Fibroblast of the aortic adventitia (primary cell): ENCODE measurements at places on chromosomes 6 and 20. TPM values are rescaled to one million over a fixed set of nuclear protein-coding genes. Genes with fewer than 3 reads are reported as not detected.

- DNase-seq: peak; percentile 37
Observed at GRCh38 chr6:128394167-128394566, 126.2 kb downstream of the PTPRK start.

VSTM2L gene
- 0.57 and 1.4 TPM in 2 replicates for total RNA-seq

DNA sequence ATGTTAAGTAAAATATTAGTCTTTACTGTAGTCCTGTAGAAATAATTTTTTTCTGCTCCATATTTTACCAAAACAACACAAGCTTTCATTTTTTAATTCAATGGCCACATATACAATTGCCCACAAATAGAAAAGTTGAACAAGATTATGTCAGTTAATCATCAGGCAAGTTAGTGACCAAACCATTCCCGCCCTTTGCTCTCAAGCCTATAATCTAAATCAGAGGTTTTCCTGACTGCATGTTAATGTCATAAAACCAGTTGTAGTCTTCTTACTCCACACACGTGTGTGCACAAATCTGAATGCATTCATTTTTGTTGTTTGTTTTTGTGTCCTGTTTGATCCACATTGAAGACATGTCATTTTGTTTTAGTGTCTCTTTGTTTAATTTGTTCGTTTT lies 1357.7 kb upstream of the GJE1 start:
- no peak for DNase-seq

GRCh38 chr20:12597551-12597950 lies 411.2 kb upstream of the SPTLC3 start:
- DNase-seq: no peak

MOXD1 gene
- total RNA-seq: 6.1 and 78.8 TPM in 2 replicates

DNA sequence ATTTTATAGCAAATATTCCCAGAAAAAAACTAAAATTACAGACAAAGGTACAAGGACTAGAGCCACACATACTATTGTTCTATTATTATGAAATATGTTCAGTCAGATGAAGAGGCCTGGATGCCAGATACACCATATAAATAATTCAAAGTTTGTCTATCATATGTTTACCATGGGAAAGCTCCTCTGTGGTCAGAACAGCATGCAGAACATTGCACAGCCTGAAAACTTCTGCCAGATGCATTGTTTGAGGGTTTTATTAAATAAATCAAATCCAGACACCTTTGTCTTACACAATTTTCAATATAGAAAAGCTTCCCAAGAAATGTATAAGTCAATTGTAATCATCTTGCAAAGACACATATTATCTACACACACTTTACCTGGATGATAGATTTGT lies 35.0 kb upstream of the COL21A1 start:
- peak; percentile 67 for DNase-seq

- DNase-seq: no peak
Observed at GRCh38 chr6:99993533-99994251, at the start of gene MCHR2. Gene MCHR2 (minus strand): TSS chr6:99994223. CDS start chr6:99956147, 38,076 bp downstream.

- DNase-seq: peak; percentile 9
Observed at GRCh38 chr6:10569392-10570127, 48.4 kb downstream of the GCNT2 start.

PAK5 gene
- total RNA-seq: 0.16 TPM in 1 of 2 replicates, not detected in the other

BPIFA2 gene
- total RNA-seq: not detected in 2 replicates

DNA sequence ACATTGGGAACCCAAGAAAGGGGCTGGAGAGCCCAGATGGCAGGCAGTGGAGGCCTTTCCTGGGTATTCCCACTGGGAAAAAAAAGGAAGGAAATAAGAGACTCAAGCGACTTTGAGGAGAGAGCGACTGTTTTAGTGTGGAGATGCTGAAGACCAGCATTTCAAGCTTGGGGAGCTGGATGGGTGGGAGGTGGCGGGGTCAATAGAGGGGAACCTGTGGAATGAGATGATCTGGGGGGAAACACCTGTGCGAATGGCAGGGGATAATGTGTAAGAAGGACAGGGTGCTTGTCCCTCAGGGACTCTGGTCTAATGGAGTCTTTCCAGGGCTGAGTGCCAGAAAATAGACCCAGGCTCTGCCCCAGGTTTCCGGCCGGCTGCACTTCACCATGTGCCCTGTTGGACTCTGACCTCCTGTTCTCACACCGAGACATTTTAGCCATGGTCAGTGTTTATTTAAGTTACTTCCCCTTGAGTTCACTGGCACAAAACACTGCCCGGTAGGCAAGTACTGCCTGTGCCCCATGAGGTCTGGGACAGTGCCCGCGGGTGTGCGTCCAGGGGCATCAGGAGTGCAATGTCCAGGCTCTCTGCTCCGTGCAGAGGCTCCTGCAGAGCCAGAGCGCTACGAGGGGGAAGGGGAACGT lies 50.4 kb upstream of the NKX2-2 start:
- no peak for DNase-seq

SLC4A11 gene
- total RNA-seq: 0.49 and 0.63 TPM in 2 replicates

CRIP3 gene
- not detected in 2 replicates for total RNA-seq

C6orf15 gene
- total RNA-seq: not detected in 2 replicates

DNA sequence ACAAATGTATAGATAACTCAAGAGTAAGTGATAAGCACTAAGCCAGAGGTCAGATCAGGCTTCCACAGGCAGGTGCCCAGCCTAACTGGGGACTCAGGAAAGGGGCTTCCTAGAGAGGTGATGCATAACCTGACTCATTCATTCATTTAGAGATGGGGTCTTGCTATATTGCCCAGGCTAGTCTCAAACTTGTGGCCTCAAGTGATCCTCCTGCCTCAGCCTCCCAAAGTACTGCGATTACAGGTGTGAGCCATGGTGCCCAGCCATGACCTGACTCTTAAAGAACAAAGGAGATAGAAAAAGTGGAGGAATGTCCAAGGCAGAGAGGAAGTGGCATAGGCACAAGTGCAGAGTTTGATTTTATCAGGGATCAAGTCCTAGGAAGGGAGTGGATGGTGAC lies 41.9 kb downstream of the GJA10 start:
- DNase-seq: no peak

C4A gene
- total RNA-seq: 5.2 and 33.5 TPM in 2 replicates

DNA sequence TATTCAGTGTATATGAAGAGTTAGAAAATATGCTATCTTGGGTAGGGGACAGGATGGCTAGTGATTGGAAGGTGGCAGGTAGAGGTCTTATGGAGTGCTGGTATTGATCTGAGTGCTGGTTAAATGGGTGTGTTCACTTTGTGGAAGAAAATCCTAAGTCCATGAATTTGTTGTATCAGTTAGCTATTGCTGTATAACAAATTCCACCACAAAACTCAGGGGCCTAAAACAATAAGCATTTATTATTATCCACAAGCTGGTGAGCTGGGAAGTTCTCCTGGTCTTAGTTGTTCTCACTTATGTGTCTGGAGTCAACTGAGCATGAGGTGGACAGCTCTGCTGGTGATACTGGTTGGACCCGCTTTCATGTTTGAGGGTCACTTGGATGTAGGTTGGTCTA lies 212.2 kb upstream of the PLCB4 start:
- no peak for DNase-seq

RRAGD gene
- 1.4 and 15.1 TPM in 2 replicates for total RNA-seq

GRCh38 chr6:157203312-157203744 lies 120.0 kb downstream of the TMEM242 start:
- DNase-seq: no peak

DNA sequence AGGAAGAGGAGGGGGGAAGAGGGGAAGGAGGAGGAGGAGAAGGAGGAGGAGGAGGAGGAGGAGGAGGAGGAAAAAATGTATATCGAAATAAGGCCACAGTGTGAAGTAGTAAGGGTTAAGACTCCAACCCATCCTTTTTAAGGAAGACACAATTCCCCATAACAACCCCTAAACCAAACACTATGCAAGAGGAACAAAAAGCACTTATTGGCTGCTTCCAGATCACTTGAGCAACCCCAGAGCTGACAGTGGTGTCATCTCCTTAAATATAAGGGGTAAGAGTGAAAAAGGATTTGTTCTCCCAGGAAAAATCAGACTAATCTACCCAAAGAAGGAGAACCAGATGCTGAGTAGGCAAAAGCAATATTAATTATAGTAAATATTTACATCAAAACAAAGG lies 169.1 kb upstream of the SASH1 start:
- no peak for DNase-seq

- DNase-seq: no peak
Observed at GRCh38 chr20:13862245-13862644, 77.4 kb downstream of the NDUFAF5 start.

MMP24 gene
- total RNA-seq: 0.16 and 0.81 TPM in 2 replicates

GRCh38 chr6:36605143-36605542 lies 11.0 kb downstream of the SRSF3 start:
- no peak for DNase-seq

LHFPL5 gene
- not detected in 2 replicates for total RNA-seq

HRH3 gene
- not detected in 2 replicates for total RNA-seq

- DNase-seq: peak; percentile 90
Observed at GRCh38 chr6:106223300-106223930, 102.1 kb downstream of the ATG5 start.

DNA sequence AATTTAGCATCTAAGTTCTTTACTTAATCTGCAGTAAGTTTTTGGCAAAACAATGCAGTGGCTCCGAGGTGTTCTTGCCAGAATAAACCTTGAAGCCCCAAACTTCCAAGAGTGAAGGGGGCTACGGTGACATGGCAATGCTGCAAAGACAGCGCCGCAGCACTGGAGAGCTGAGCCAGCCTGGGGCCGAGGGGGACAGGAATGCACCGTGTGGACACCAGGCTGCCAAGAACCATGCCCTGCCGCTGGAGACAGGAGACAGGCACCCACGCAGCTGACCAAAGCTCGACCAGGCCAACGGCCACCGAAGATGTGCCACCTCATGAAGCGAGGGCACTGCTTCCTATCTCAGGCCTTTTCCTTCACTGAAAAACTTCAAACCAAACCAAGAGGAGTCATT lies 133.4 kb downstream of the PRND start:
- DNase-seq: no peak

- no peak for DNase-seq
Observed at GRCh38 chr6:163748886-163749285, 334.4 kb downstream of the QKI start.

DNA sequence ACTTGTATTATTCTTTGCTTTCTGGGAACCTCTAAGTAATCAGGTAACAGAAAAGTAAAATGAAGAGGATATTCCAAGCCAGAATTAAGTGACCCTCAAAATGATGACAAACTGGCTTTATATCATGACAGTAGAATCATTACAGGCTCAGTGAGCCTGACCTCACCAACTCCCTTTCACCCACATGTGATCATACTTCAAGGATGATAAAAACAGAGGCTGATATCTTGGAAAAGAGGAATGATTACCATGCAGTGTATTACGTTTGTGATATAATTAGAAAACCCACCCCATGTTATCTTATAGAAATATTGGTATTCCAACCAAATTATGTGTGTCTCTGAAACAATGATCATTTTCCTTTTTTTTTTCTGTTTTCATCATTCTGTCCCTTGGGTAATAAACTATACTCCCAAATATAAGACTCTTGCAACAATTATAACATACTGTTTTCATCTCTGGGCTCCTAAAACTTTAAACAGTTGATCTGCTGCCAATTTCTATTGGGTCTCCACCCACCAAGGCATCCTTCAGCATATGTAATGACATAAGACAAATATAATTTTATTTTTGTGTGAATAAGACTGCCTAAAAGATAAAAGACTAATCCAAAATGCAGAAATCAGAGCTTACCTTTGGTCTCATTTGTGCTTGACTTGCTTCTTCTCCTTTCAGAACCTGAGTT lies 115.7 kb downstream of the DST start:
- peak; percentile 46 for DNase-seq

- no peak for DNase-seq
Observed at GRCh38 chr6:111662072-111662793, 56.6 kb upstream of the TRAF3IP2 start.

HLA-DMB gene
- total RNA-seq: 0.09 TPM in 1 of 2 replicates, not detected in the other

GSTA3 gene
- not detected in 2 replicates for total RNA-seq

TNFRSF6B gene
- 0.36 TPM in 1 of 2 replicates, not detected in the other for total RNA-seq

OXT gene
- not detected in 2 replicates for total RNA-seq

POM121L2 gene
- not detected in 2 replicates for total RNA-seq

DNA sequence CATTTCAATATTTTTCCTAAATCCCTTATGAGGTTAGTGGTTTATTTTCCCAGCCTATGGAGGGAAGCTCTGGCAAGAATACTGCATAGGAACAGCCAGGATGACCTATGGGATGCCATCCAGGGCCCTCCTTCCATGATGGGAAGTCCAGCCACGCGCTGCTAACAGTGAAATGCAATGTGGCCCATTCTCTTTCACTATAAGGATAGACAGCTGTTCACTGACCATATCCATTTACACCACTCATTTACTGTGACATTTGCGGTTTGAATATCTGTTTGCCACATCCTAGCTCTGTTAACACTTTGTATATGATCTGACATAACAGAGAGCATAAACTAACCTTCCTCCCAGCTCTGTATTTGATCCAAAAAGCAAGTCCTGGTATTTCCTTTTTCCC lies 471.7 kb downstream of the CBLN4 start:
- no peak for DNase-seq

GRCh38 chr20:4591975-4592315 lies 129.8 kb upstream of the PRND start:
- no peak for DNase-seq

DDX43 gene
- 0.99 and 1.6 TPM in 2 replicates for total RNA-seq

ZNF165 gene
- 0.45 and 0.65 TPM in 2 replicates for total RNA-seq

- peak; percentile 85 for DNase-seq
Observed at GRCh38 chr20:41476013-41476441, 109.4 kb upstream of the EMILIN3 start.

TMEM244 gene
- 0.45 TPM in 1 of 2 replicates, not detected in the other for total RNA-seq

ASIP gene
- not detected in 2 replicates for total RNA-seq

MCCD1 gene
- total RNA-seq: not detected in 2 replicates

RAD21L1 gene
- not detected in 2 replicates for total RNA-seq

- DNase-seq: no peak
Observed at GRCh38 chr20:58245181-58245891, 16.9 kb upstream of the ANKRD60 start.

- DNase-seq: no peak
Observed at GRCh38 chr6:6980999-6981597, 126.7 kb upstream of the RREB1 start.
